ENCODE measurements at places on chromosomes 5 and 9. TPM values are rescaled to one million over a fixed set of nuclear protein-coding genes. Genes with fewer than 3 reads are reported as not detected.

GRCh38 chr9:77785341-77785740 is 137.2 kb upstream of the GNA14 start:
- H3K27ac ChIP-seq, result no peak overlapping the region
- no peak overlapping the region for H3K4me3 ChIP-seq
- H3K4me1 ChIP-seq, result peaks cover 7% of the 10 kb centered on the region
- H3K36me3 ChIP-seq, result no peaks in the 10 kb centered on the region
- no peaks in the 10 kb centered on the region for H3K27me3 ChIP-seq
- DNase-seq, result no peak

Gene C9
- not detected for total RNA-seq

Gene PCDHB3
- 0.63 TPM for total RNA-seq

DNA sequence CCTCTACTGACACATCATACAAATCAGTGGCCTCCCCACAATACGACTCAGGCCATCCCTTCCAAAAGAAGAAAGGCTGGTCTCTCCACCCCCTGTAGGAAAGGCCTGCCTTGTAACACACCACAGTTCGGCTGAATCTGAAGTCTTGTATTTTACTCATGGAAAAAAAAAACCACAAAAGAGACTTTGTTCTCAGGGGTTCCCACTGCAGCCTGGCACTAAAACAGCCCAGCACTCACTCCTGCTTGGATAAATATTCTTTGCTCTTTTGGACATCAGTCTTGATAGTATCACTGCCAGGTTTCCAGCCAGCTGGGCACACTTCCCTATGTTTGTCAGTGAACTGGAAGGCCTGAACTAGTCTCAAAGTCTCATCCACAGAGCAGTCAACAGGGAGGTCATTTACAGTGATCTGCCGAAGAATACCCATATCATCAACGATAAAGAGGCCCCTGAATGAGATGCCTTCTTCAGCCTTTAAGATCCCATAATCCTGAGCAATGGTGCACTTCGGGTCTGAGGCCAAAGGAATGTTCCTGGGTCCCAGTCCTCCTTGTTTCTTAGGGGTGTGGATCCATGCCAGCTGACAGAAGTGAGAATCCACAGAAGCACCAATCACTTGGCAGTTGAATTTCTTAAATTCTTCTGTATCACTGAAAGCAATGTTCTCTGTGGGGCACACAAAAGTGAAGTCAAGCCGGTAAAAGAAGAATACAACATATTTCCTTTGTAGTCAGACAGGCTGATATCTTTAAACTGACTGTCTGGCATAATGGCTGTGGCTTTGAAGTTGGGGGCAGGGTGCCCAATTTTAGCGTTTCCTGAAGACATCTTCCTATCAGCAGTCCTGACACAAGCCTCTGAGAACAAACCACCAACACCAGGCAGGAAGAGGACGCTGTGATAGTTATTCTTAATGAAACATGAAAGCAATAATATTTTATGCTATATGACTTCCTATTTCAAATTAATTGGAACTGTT is 198.1 kb downstream of the LURAP1L start:
- H3K27ac ChIP-seq, result peak overlapping the region; percentile 39
- no peaks in the 10 kb centered on the region for H3K4me1 ChIP-seq
- H3K27me3 ChIP-seq, result no peaks in the 10 kb centered on the region
- no peaks in the 10 kb centered on the region for H3K36me3 ChIP-seq

DNA sequence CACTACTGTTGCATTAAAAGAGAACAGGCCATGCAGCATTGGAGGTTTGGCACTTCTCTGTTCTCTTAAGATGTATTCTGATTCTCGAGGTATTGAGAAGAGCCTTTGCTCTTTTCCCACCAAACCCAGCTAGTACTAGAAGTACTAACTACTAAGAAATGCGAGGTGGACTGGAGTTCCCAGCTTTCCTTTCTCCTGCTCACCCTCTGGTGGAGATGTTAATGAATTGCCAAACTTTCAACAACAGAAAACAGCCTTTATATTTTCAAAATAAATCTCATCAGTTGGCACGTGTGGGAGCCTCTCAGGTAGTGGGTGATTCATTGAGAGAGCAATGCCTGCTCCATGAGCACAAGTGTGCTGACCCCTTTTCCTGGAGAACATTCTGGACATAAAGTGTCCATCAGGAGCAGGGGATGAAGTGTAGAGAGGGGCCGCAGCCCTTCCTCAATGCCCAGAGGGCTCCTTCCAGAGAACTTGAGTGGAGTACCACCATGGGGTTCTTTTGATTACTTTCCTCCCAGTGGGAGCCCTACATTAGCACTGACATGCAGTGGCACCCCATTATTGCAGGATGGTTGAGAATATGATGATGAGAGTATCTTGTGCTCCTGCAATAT is 45.7 kb downstream of the TMEM174 start:
- no peaks in the 10 kb centered on the region for H3K36me3 ChIP-seq
- H3K4me1 ChIP-seq, result no peaks in the 10 kb centered on the region
- no peak overlapping the region for H3K4me3 ChIP-seq
- no peak for DNase-seq

- peak; percentile 67 for DNase-seq
- no peaks in the 10 kb centered on the region for H3K27me3 ChIP-seq
- peaks cover 45% of the 10 kb centered on the region for H3K4me1 ChIP-seq
- peaks cover 23% of the 10 kb centered on the region for H3K36me3 ChIP-seq
- H3K27ac ChIP-seq, result peak overlapping the region; percentile 87
Measured at GRCh38 chr9:129109952-129110739, 447 bp downstream of the CRAT start.

All from right atrium auricular region (tissue), 2 donors.